ENCODE measurements at places on chromosomes 4 and X.
A peak's percentile ranks its signal among the peaks of the same experiment; 100 is the strongest.

- no peak for DNase-seq
Observed at GRCh38 chr4:3572363-3572762, 40.1 kb upstream of the LRPAP1 start.

DNA sequence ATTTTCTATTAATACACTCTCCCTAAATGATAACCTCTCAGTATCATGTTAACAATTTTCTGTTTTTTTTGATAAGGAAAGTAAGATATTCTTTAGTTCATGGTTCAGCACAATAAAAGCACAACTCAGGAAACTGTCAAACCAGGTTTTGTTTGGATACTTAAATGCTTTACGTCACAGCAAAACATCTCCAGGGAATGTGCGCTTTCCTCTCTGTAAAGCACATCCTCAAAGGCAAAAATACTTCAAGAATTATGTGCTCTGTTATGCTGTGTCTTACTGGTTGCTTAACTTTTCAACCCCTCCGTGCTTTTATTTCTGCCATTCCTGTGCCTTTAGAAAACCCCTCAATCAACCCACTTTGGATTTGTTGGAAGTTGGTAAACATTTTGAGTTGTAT, 27.8 kb downstream of the SNX25 start:
- no peak for DNase-seq

DNA sequence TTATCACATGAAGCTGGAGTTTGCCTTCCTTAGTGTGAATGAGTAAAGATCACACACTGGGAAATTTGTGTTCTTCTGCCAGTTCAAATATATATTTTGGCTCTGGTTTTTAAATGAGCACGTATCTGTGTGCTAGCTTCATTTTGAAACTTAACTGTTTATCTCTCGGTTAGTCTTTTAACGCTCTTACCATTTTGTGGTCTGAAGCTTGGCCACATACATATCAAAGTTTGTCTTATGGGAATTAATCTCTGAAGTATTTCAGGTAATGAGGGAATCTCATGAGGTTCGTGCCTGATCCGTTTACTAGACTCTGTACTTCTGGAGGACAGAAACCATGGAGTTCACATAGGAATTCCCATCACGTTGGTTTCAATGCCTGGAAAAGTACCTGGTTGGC, 13.8 kb downstream of the ATP10D start:
- DNase-seq, result no peak

DNA sequence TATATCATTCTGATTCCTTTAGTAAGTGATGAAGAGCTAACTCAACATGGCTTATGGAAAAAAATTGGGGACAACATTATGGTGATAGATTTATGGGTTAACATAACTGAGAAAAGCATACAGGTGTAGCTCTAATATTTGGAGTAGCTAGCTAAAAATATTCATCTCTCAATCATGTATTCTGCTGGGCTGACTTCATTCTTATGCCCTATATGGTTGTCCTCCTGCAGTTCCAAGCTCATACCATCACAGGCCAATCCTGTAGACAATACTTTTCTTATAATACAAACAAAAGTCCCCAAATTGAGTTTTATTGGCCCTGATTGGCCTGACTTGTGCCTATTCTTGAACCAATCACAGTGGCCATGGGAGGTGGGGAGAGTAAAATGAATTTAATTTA, 6.7 kb upstream of the FAM241A start:
- no peak for DNase-seq

- no peak for DNase-seq
Observed at GRCh38 chr4:8277356-8278008, 7.9 kb downstream of the HTRA3 start.

GRCh38 chrX:17550011-17550410, 175.0 kb downstream of the NHS start:
- no peak for DNase-seq

GRCh38 chr4:176150356-176150682, 45.1 kb downstream of the SPATA4 start:
- DNase-seq, result peak; percentile 14

DNA sequence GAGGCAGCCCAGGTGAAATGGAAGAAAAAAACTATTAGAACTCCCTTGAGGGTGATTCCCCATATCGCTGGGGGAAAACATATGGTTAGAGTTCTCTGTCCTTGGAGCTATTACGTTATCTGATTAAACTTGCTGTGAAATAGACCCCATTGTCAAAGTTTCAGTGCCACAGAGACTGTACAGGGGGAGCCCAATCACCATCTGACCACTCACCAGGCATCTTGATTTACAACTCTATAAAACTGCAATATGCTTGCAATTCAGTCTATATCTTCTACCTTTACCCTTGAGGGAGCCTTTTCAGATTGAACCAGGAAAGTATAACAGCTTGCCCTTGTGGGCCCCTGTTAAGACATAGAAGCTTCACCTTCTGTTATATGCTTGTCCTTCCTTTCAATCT, 18.2 kb downstream of the TMEM255A start:
- no peak for DNase-seq

- no peak for DNase-seq
Observed at GRCh38 chrX:108267557-108267956, 170.7 kb downstream of the COL4A6 start.

- DNase-seq, result no peak
Observed at GRCh38 chr4:176350671-176351070, 30.9 kb downstream of the SPCS3 start.

- DNase-seq, result no peak
Observed at GRCh38 chr4:138680989-138681604, 334.5 kb upstream of the NOCT start.

DNA sequence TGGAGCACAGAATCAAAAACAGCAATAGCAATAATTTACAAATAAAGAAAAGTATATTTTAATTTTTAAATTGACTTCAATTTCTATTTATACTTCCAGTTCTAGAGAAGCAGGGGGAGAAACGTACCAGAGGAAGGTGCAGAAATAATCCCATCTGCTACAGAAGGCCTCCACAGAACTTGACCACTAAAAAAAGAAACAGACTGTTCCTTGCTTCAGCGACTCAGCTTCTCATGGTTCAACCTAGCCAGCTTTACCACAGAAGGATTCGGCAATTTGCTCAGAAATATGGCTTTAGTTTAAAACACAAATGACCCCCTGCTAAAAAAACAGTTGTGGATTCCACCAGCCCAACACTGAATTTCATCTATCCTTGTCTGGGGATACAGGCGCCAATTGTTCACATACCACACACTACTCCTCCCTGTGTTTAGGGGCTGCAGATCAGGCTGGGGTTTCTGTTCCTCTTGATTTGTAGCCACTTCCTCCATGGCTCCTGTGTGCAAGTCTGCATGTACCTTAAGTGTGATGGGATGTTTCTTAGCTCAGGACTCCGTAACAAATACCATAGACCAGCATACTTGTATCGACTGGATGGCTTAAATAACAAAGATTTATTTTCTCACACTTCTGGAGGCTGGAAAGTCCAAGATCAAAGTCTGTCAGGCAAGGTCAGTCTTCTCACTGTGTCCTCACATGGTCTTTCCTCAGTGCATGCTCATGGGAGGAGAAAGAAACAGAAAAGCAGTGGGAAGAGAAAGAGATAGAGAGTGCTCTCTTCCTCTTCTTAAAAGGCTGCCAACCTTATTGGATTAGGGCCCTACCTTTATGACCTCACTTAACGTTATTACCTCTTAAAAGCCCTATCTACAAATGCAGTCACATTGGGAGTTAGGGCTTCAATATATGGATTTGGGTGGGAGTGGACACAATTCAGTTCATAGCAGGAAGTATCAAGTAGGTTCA, 79.1 kb downstream of the AMOT start:
- no peak for DNase-seq

DNA sequence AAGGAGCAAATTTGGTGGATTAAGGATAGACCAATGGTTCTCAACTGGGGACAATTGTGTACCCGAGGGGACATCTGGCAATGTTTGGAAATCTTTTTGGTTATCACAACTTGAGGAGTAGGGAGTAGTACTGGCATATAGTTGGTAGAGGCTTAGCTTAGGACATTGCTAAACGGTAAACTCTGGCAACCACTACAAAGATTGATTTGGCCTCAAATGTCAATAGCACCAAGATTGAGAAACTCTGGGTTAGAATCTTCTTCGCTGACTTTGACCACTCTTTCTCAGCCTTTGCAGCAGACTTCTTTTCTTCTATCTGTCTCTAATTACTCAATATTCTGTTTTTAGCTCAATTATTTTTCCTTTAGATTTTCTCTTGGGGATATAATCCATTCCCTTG, 1.5 kb upstream of the NBDY start:
- no peak for DNase-seq
